RKO (cell line): ENCODE measurements at places on chromosomes 6 and 20.

DNA sequence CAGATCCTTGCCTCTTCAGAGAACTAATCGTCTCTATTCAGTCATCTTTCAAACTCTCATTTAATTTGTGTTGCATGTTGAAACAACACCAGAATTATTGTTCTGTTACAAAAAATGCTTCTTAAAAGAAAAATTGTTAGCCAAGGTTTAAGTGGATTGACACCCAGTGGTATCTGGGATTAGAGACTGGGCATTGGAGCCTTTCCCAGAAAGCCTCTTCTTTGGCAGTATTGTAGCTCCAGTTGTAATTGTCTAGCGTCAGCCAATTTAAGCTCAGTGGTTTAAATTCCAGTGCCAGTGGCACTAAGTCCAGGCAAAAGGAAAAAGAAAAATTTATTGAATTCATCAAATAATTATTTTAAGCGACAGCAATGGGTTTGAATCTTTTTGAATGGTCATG lies 801 bp downstream of the CCDC28A start:
- DNase-seq = no peak

DNA sequence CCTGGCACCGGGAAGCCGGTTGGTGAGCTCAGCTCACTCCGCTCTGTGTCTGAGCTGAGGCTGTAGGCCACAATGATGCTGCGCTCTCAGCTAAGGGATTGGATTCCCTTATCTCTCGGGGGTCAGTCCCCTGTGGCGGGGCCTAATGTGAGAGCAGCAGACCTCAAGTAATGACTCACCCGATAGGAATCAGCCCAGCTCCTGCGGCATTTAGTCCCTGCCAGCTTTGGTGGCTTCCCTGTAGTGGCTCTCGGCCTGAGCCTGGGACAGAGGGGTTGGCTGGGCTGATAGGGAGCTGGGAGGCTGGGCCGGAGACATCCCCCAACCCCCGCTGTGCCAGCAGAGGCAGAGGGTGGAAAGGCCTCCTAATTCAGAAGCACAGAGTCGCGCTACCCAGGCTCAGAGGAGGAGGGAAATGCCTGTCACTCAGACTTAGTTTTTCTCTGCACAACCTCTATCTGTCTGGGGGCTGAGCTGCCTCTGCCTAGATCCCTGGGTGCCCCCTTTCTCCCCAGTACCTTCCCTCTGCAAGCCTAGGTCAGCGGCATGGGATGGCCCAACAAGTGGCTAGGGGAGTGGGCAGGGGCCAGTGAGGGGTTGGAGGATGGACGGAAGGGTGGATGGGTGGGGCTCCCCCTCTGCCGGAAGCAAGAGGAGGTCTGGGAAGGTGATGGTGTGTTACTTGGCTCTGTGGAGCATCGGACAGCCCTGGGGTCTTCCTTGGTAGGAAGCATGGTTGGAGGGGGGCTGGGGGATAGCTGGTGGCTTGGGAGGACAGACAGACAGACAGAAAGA lies 92.2 kb downstream of the CDH22 start:
- no peak for DNase-seq

GRCh38 chr20:16566080-16566479 lies 7.2 kb downstream of the KIF16B start:
- no peak for DNase-seq

GRCh38 chr6:153150371-153150751 lies 19.3 kb upstream of the RGS17 start:
- DNase-seq = no peak

- DNase-seq = no peak
Measured at GRCh38 chr6:39909701-39910100, 24.6 kb downstream of the MOCS1 start.

DNA sequence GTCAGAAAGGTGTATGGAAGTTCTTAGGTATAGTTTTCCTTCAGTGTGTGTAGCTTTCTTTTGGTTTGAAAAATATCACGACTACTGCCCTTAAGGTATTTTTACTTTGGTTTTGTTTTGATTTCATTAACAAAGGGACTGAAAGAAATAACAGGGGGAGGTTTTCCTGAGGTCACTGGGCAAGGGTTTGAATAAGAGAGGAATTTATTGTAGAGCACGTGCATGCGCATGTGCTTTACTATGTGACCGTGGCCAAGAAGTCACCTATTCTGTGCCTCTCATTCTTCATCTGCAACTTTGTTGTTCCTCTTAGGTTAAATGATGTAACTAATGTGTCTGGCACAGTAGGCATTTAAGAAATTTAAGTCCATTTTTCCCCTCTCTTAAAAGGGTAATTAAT lies 4.1 kb upstream of the MAN1A1 start:
- no peak for DNase-seq

- DNase-seq = peak; percentile 56
Measured at GRCh38 chr6:135054226-135054568, 425 bp downstream of the HBS1L start.

GRCh38 chr6:41936073-41936837 lies 5.4 kb downstream of the CCND3 start:
- peak; percentile 88 for DNase-seq

- no peak for DNase-seq
Measured at GRCh38 chr6:42960243-42961019, at the start of gene GNMT. Gene GNMT, plus strand, starts transcription at chr6:42960754. Its CDS starts 14 bp downstream, at chr6:42960768.

DNA sequence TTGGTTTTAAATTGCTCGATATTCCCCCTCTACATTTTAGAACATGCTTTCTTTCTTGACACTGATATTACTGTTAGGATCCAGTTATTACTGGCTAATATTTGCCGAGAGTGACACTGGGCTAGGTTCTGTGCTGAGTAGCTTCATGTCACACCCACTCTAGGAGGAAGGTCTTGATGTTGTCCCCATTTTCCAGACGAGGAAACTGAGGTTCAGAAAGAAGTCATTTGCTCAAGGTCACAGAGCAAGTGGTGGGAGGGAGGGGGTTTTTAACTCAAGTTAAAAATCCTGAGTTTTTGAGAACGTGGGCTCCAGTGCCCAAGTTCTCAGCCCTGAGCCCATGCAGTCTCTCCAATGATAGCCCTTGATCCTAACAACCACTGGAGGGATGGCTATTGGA lies 18.9 kb downstream of the TGM2 start:
- DNase-seq = no peak

GRCh38 chr6:27096834-27097511 lies 150.5 kb upstream of the PRSS16 start:
- no peak for DNase-seq

DNA sequence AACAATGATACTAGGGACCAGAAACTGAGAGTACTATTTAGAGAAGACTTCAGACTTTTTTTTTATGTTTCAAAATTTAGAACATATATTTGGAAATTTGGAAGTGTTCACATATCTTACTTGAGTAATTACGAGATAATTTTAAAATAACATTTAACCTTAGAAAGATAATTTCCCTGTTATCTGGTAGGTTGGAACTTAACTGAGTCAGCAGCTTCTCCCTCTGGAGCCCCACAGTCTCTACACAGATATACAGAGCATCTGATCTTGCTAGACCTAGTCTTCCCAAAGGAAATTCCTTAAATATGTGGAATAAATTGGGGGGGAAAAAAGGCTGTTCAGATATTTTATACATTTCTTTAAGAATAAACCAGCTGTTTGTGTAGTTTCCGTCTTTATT lies 48.6 kb downstream of the TSPYL4 start:
- DNase-seq = no peak

- peak; percentile 64 for DNase-seq
Measured at GRCh38 chr6:55528624-55529023, 50.4 kb downstream of the HMGCLL1 start.

GRCh38 chr6:19838442-19839236 lies 1.5 kb downstream of the ID4 start:
- no peak for DNase-seq

- DNase-seq = no peak
Measured at GRCh38 chr6:159681191-159681880, 11.7 kb downstream of the SOD2 start.

GRCh38 chr6:153725456-153725855 lies 313.6 kb upstream of the OPRM1 start:
- no peak for DNase-seq

DNA sequence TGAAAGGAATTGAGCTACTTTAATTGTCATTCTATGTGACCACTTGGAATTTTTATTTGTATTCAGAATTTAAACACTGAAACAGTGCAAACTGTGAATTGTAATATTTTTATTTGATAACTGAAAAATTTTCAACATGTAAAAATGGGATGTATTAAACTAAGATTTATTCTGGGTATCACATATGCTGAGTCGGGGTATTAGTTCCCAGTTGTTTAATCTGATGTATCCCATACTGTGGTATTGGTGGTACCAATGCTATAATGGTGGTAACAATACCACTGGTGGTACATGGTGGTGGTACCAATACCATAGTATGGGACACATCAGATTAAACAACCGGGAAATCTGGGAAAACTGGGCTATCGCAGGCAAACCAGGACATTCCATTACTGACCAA lies 79.4 kb downstream of the CDC5L start:
- no peak for DNase-seq
